C1 segment of cervical spinal cord (tissue), 14 donors: ENCODE measurements at places on chromosomes 7 and 10.
A peak's percentile ranks its signal among the peaks of the same experiment; 100 is the strongest.

DNA sequence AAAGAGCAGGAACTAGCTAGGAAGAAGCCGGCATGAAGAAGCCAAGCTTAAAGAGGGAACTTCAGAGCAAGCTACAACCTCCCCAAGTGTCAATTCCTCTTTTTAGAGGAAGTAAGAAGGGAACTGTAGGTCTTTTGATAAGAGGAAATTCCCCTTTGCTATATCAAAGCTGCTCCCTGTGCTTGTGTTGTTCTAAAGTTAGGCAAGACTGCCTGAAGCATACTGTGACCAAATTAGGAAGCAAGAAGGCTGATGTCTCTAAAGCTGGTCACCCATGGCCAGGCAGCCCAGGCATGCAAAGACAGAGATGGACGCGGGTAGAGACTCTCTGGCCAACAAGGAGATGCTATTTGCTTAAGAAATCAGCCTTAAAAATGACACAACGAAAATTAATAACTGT lies 87.9 kb downstream of the RNF216 start:
- no peak for DNase-seq

DNA sequence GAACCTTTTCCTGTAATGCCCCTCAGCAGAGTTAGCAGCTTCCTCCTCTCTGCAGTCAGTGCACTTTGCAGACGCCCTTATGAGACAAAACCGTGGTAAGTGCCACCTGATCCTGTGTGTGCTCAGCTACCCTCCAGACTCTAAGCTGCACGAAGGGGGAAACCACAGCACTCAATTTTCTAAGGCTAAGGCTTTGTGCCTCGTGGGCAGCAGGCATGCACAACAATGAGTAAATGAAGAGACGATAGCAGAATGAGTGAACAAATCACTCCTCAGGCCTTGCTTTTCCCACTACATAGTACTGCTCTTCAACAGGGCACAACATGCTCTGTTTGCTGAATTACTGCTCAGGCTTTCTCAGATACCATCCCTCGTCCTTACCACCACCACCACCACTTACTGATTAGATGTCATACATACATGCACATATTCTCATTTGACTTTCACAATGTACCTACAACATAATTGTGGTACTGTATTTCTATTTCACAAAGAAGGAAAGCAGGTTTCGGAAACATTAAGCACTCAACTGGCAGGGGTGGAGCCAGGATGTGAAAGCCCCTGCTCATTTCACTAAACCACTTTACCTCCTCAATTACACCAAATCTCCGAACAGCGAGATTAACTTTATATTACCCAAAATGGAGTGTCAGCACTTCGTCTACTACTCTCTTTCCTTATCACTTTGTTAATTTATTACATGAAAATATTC lies 85.4 kb downstream of the ICA1 start:
- no peak for DNase-seq

- no peak for DNase-seq
These were observed 224.6 kb upstream of the NRP1 start for GRCh38 chr10:33559105-33559504.

- peak; percentile 3 for DNase-seq
These were observed 116.6 kb upstream of the MACROH2A2 start for GRCh38 chr10:69936091-69936490.

- DNase-seq: peak; percentile 41
These were observed 2.5 kb upstream of the TMEM178B start for GRCh38 chr7:141071260-141071854.

- no peak for DNase-seq
These were observed 2.5 kb downstream of the TSPAN15 start for GRCh38 chr10:69453795-69454194.
